ENCODE measurements at places on chromosomes 13 and 19.

DNA sequence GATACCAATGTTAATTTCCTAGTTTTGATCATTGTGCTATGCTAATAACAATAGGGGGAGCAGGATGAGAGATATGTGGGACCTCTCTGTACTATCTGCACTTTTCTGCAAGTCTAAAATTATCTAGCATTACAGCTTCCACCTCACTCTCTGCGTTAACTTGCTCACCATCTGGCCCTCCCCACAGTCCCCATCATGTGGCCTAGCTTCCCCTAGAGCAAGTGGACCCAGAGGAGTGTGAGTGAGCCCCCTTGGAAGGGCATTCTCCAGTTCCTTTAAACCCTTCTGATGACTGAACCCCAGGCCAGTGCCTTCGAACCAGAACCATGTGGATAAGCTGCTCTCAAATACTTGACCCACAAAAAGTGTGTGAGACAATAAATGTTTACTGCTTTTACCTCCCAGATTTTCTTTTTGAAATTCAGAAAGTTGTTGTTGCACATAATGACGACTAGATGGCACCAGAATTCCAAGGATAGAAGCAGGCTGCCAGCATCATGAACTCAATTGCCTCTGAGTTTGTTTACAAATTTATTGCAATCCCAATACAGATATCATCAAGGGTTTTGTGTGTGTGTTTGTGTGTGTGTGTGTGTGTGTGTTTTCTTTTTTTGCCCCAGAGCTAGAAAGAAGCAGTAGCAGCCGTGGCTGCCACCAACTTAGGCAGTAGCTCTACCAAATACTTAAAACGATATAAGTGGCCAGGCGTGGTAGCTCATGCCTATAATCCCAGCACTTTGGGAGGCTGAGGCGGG lies 49.0 kb upstream of the ZNF780A start:
- DNase-seq = peak; percentile 20

GRCh38 chr13:80444240-80445015 lies 103.5 kb upstream of the SPRY2 start:
- DNase-seq = no peak

DNA sequence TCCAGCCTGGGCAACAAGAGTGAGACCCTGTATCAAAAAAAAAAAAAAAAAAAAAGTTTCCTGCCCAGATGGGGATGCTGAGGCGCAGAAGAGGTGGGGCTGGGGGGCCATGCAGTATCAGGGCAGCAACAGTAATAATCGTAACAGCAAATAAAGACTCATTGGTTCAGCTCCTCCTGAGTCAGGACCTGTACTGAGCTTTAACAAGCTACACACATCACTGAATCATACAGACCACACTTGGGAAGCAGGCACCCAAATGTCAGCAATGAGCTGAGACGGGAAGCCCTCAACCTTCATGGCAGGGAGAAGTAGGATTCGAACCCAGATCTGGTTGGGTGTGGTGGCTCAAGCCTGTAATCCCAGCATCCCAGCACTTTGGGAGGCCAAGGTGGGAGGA lies 10.6 kb upstream of the DPF1 start:
- DNase-seq = no peak

GRCh38 chr13:112153364-112153763 lies 86.4 kb downstream of the SOX1 start:
- DNase-seq = no peak

DNA sequence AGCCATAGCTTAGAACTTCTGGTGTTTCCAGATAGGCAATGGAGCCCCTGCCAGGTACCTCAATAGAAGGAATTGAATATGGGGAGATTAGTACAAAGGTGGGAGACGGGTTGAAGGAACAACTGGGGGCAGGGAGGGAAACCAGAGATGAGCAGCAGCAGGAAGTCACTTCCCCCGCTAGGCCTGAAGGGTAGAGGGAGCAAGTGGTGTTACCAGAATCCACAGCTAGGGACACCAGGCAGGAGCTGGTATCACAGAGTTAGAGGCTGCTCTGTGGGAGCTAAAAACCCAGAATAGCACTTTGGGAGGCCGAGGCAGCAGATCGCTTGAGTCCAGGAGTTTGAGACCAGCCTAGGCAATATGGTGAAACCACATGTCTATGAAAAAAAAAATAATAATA lies 15.3 kb upstream of the HNRNPUL1 start:
- no peak for DNase-seq

DNA sequence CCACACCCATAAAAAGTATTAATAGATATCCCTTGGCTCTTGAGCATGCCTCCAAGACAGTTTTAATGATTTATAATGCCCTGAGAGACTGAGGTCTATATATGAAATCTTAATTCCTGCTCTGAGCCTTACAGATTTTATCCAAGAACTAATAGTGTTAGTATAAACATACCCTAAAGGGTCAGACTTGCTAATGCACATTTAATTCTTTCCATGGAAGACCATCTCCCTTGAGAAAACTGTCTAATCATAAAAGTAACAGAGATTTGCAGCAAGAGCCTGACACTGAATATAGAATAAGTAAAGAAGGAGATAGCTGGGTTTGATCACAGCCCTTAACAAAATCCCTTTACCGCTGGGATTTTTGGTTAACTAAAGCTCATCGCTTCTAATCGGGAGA lies 650.8 kb upstream of the KLF12 start:
- no peak for DNase-seq

DNA sequence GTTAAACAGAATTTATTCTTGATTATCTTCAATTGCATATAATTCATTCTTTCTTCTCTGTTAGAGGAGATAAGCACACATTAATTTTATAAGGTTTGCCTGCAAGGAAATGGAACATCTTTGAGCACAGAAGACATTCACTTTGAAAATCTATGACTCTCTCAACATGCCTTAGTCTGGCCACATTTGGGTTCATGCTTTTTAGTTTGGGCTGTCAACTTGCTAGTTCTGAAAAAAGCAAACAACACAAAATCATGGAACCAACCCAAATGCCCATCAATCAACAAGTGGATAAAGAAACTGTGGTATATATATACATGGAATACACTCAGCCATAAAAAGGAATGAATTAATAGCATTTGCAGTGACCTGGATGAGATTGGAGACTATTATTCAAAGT lies 71.5 kb downstream of the CYSLTR2 start:
- no peak for DNase-seq

DNA sequence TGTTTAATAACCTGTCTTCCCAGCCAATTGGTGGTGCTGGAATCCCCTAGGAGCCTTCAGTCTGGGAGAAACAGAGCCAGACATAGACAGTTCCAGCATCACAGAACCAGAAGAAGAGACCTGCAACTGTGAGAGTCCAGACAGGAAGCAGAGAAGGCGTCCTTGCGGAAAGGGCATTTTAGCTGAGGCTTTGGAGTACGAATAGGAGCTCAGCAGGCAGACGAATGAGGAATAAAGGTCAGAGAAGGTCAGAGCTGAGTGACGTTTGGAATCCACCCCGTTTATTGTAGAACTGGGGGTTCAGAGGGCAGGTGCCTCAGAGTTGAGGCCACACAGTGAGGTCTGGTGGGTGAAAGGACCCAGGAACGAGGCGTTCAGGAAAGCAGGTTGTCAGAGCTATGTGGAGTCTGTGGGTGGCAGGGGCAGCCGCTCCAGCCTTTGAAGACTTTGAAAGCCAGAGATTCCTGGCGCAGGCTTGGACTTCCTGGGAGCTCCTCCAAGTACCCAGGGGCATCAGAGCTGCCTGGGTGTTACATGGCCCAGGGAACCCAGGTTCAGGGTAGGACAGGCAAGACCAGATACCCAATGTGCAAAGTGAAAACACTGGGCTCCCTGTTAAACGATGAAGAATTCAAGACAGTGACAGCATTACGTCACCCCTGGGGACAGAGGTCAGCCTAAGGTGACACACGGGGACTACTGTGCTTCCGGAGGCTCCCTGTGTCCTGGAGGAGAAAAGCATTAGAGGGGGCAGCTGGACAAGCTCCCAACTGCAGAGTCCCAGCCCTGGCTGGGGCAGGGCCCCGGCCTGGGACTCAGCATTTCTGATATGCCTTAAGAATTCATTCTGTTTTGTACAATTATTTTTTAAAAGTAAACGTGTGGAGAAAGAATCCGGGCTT lies 5.5 kb downstream of the ARRDC2 start:
- no peak for DNase-seq

- DNase-seq = no peak
These were observed 51.8 kb downstream of the TMED1 start for GRCh38 chr19:10784257-10784656.
